ENCODE measurements at places on chromosomes 7 and 10.

GRCh38 chr10:133039803-133040165 lies 47.9 kb upstream of the ADGRA1 start:
- DNase-seq = no peak

DNA sequence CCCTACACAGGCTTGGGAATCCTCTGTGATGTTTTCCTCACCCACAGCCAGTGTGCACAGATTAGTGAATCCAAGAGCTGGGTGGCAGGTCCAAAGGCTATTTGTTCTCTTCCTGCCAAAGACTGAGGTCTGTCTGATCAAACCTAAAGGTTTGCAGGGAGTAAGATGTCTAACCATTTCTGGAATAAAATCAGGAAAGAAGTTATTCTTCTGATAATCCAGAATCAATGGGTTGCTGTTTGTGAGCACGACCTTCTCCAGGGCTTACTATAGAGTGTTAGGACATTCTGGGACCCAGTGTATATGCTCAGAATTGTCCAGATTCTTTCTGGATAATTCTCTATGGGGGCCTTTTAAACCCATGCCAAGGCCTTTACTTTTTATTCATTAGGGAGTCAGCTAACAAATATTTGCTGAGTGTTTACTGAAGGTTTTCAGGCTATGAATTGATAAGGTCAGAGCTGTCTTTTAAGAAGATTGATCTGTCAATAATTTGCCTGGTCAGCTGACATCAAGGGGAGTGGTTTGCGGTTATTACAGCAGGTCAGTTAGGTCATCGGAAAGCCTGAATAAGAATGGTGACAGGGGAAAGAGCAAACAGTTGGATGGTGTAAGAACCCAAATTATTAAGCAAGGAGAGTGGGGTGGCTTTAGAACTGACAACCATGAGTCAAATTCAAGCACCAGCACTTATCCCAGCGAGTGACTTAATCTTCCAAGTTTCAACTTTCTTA lies 7.5 kb upstream of the TECTB start:
- no peak for DNase-seq

GRCh38 chr7:69129524-69129923 lies 468.8 kb upstream of the AUTS2 start:
- no peak for DNase-seq

DNA sequence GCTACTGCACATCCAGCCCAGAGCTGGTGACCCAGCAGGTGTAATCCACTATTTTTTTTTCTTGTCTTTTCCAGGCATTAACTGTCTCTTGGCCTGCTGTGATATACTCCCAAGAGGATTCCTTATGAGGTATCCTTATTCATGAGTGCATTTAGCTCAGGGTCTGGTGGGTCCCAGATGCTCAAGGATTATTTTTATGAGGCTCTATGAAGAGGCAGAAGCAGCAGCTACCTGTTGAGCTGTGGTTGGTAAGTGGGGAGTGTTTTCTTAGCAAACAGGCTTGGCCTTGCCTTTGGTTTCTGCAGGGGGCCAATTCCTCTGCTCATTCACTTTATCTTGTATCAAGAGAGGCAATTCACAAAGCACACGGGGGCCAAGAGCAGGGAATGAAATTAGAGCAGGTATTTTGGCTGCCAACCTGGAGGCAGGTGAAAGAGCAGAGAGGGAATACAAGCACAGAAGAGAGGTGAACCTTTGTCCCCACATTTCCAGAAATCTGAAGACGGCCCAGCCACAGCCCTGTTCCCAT lies 221.6 kb downstream of the TMEM178B start:
- DNase-seq = no peak

DNA sequence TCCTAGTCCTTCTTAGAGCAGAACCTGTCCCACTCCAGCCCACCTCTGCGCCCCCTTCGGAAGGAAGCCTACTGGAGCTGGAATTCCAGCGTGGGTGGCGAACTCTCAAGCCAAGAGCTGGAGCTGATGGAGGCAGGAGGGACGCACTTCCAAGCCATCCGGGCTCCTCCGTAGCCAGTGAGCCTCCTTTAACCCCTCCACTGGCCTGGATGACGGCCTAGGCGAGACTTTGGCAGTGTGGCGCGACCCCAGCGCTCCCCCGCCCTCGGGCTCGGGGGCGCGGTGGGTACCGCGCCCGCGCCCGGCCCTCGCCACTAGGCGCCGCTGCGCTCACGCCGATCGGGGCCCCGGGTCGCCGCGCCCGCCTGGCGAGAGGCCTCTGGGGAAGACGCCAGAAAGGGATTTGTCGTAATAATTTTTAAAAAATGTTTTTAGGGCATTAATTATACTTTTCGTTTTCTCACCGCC lies 5.1 kb upstream of the EMX2 start:
- DNase-seq = no peak

DNA sequence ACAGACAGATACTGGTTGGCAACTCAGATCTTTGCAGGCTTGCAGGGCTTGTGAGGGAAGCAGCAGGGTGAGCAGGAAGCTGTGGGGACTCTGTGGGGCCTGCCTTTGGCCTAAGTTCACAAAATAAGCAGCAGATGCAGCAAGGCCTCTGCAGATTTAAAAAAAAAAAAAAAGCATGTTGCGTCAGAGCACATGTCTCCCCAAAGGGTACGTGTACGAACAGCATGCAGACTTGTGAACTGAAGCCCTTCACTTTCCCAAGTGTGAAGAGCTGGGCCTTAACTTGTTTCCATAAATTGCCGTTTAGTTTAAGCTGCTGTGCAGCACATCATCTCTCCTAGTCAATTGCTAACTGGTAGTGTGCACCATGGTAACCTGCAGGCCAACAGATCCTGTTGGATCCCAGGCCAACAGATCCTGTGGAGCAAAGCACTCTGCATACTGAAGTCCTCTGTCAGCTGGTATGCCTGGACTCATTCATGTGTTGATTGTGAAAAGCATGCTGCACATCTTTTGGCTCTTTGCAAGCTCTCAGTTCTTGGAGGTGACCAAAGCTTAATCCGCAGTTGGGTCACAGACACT lies 10.8 kb upstream of the XPNPEP1 start:
- no peak for DNase-seq

DNA sequence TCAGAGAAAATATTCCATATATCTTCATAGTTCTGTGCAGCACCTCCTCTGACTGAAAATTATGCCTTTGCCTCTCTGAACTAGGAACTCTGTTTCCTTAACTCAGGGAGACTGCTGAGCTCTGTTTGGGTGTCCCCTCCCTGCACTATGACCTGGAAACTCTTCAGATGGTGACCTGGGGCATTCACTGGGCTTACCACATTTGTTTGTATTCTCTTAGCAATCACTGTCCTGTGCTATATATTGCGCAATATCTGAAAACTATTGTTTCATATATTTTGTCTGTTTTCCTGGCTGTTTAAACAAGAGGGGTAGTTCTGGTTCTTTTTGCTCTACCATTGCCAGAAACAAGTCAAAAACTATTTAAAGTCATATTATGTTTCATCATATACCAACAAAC lies 181.8 kb upstream of the KIAA1217 start:
- no peak for DNase-seq

GRCh38 chr10:85667638-85668233 lies 698.9 kb downstream of the GRID1 start:
- DNase-seq = no peak

GRCh38 chr7:25087855-25088254 lies 37.2 kb downstream of the CYCS start:
- no peak for DNase-seq

DNA sequence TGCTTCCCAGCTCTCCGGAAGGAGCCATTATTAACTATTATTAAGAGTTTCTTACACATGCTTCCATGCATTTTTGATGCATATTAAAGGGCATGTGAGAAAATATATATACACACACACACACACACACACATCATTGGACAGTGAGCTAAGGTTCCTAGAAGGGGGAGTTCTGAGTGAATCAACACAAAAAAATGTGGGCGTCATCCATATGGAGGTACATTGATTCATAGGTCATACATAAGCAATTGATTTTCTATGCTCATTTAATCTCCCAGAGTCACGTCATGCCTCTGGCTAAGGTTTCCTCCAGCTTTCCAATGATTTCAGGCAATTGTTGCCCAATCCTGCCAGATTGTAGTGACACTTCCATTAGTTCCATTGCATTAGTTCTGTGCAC lies 269.4 kb downstream of the DNAJB9 start:
- no peak for DNase-seq

- no peak for DNase-seq
These were observed 1.6 kb downstream of the HOXA3 start for GRCh38 chr7:27150568-27151340.

DNA sequence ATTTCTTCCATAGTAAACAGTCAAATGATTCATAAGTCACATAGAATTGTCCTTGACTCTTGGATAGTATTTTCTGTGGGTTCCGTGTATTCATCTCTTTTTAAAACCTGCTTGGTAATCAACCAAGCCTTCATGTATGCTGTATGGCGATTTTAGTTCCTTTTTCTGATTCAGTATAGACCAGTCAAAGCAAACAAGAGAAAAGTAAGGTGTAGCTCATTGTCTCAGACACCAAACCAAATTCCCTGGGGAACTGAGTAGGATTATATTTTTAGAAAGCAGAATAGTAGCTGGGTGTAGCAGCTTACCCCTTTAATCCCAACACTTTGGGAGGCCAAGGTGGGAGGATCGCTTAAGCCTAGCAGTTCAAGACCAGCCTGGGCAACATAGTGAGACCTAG lies 240.5 kb downstream of the BBS9 start:
- DNase-seq = no peak

DNA sequence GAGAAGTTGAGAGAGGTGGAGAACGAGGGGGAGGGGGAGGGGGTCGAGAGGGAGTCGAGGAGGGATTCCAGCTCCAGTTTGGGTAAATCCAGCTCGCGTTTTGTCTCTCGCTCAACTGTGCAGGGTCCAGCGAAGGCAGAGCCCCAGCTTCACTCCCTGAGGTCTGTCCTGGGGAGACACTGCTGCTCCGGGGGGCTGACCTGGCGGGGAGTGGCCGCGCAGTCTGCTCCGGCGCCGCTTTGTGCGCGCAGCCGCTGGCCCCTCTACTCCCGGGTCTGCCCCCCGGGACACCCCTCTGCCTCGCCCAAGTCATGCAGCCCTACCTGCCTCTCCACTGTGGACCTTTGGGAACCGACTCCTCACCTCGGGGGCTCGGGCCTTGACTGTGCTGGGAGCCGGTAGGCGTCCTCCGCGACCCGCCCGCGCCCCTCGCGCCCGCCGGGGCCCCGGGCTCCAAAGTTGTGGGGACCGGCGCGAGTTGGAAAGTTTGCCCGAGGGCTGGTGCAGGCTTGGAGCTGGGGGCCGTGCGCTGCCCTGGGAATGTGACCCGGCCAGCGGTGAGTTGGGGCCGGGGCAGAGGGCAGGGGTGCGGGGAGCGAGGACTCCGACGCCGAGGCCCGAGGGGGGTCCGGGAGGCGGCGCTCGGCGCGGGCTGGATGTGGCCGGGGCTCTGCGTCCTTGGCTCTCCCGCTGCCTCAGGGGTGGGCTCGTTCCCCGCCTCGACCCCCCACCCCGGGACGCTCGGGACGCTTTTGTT lies at the start of gene TET1:
TSS of gene TET1 (plus strand) at position 152 of the 757 bp plus-strand sequence. CDS start 12,002 bp downstream, outside the sequence.
- DNase-seq = peak; percentile 24

- DNase-seq = no peak
These were observed 56.5 kb downstream of the PLXDC2 start for GRCh38 chr10:19872504-19873271.

- DNase-seq = no peak
These were observed 352.7 kb downstream of the PHTF2 start for GRCh38 chr7:78151229-78151628.

DNA sequence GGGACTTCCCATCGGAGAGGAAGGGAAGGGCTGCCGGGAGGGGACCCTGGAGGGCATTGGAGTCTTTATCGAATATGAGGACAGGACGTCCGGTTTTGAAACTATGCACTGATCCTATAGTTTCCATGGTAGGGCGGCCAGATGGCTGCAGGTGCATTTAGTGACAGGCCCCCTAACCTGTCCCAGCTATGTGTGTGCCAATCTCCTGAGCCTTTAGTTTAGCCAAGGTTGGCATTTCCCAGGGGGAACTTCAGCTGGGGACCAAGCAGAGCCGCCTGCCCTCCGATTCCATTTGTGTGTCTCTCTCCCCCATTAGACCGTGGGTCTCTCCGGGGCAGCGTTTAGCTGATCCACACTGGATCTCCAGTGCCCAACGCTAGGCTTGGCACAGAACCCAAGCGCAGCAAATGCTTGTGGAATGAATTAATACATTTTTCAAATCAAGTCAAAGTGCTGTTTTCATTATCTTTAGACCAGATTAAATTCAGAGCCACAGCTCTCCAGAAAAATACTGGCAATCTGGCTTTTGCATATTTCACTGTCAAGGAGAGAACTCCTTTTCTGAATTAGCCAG lies 19.9 kb downstream of the TMEM270 start:
- no peak for DNase-seq

DNA sequence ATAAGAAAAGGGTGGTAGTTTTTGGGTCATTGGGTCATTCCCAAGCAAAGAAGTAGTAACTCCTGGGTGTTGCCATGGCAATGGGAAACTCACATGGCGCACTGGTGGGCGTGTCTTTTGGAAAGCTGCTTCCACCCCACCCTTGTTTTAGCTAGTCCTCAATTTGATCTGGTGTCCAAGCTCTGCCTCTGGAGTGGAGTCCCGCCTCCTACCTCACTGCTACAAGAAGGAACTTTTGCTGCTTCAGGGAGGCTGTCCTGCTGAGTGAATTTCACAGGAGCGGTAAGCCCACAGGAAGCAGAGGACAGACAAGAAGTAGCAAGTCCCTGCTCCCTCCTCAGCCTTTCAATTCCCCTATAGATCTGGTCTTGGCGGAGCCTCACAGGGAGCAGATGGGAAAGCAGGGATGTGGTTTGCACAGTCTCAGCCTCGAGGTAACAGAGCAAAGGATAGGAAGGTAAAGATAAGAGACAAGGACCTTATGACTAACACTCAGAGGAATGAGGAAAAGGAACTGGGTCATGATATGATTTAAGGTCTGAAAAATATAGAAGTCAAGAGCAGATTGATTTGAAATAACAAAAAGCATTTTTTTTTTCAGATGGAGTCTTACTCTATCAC lies 700.3 kb downstream of the TNS3 start:
- no peak for DNase-seq

GRCh38 chr7:101614098-101614938 lies 14.8 kb downstream of the MYL10 start:
- no peak for DNase-seq

DNA sequence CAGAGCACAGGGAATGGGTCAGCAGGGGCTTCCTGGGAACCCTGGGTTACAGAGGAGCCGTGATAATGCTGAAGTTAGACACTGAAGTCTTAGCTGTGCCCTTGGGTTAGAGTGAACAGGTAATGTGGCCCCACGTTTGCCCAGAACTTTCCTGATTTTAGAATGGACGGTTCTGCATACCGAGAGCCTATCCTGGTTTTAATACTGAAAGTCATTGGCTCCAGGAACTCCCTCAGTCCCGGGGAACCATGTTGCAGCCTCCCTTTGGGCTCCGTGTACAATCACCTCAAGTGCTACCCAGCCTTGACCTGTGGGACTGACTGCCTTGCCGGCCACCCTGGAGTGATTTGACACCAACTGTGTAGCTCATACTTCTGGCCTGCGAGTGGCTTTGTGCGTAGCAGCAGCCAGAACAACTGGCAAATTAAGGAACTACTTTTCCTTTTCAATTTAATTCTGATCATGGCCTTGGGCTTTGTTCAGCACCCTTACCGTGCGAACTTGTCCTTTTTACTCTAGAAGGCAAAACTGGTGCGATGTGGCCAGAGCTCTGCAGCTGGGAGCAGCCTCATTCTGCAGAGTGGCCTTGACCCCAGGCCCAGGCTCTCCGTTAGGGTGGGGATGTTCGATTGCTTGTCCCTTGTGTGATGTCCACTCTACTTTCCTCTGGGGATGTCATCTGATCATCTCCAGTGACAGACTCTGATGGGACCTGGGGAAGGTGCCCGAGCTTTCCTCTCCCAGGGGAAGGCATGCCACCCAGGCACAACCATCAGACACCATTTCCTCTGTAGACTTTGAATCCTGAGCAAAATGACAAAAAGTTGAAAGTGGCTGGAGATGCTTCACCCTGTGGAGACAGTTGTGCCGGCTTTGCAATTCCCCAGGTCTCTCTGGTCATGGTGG lies 265.9 kb downstream of the GLRX3 start:
- DNase-seq = no peak
